ENCODE measurements at places on chromosomes 7 and 10.
A peak's percentile ranks its signal among the peaks of the same experiment; 100 is the strongest.

GRCh38 chr10:128096486-128097199, 29.6 kb downstream of the MKI67 start:
- DNase-seq: no peak

- no peak for DNase-seq
Measured at GRCh38 chr10:11553773-11554381, 57.6 kb downstream of the USP6NL start.

DNA sequence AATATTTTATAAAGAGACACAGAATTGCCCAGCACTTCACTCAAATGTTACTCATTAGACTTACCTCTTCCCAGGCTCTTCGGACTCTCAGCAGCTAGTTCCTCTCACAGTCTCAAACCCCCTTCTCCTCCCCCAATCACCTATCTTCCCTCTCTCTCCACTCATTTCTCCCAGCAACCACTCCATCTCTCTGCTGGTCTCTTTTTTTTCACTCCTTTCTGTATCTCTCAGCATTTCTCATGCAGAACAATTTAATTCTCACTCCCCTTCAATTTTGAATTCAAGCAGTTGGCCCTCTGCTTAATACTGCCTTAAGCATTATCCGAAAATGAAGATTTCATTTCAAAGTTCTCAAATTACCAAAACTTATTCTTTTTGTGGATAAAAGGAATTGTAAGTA, 34.4 kb upstream of the CAV2 start:
- no peak for DNase-seq

- peak; percentile 56 for DNase-seq
Measured at GRCh38 chr10:99534939-99535763, 2.4 kb downstream of the NKX2-3 start.

- no peak for DNase-seq
Measured at GRCh38 chr7:29243910-29244655, 49.5 kb downstream of the CHN2 start.

- DNase-seq: no peak
Measured at GRCh38 chr10:67663449-67664087, 32.4 kb downstream of the CTNNA3 start.

GRCh38 chr10:119248681-119249080, 41.3 kb downstream of the GRK5 start:
- no peak for DNase-seq

- no peak for DNase-seq
Measured at GRCh38 chr7:99409806-99410205, 1.0 kb downstream of the BUD31 start.

DNA sequence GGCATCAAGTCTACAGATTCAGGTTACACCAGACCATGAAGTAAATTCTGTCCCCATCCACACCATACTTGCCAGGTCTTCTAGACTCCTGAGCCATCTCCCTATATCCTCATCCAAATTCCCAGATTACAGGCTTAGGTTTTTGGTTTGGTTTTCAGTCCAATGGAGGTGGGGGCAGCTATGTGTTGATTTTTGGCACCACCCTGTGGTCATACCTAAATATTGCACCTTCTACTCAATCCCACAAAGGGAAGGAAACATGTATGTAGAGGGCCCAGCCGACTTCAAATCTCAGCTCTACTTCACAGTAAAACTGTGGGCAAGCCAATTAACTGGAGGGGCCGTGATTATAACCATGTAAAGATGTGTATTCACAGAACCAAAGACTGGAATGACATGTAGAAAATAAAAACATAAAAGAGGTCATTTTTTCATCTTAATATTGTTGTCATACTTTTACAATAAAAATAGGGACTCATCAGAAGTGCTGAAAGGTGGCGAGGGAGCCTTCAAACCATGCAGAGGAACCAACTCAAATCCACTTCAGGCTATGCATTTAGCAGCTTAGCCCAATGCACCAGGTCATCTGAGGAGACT, 19.8 kb downstream of the ERCC6 start:
- peak; percentile 46 for DNase-seq

DNA sequence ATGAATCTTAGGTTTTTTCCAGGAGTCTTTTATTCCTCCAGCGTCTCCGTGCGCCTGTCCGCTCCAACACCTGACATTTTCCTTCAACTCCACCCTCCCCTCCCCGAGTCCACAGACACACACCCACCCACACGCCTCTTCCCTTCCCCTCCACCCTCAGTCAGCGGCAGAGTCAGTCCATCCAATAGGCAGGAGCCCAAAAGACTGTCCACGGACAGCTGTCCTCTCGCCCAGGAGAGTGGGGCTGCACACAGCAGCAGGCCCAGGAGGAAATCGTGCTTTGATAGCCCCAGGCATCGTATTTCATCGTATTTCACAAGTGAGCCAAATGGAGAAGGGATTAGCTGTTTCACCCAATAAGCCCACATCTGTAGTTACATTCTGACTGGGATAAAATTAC, 285.1 kb downstream of the ZEB1 start:
- DNase-seq: peak; percentile 35

- no peak for DNase-seq
Measured at GRCh38 chr10:99115703-99116102, 119.9 kb downstream of the HPSE2 start.

DNA sequence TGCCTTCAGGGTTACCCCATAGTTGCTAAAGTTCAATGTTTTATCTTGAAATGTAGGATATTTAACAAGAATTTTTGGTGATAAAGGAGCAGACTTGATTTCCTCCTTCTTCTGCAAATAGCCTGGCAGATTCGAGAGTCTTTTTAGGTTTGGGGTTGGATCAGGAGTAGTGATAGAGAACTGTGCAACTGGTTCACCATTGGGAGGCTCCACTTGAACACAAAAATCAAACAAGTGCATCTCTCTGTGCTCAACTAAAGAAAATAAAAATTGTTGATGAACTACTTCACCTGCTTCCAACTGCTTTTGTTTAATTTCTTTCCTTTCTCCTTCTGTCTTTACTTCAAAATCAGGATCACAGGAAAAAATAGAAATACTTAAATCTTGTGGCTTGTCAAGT, 58.5 kb downstream of the MACC1 start:
- DNase-seq: peak; percentile 32

DNA sequence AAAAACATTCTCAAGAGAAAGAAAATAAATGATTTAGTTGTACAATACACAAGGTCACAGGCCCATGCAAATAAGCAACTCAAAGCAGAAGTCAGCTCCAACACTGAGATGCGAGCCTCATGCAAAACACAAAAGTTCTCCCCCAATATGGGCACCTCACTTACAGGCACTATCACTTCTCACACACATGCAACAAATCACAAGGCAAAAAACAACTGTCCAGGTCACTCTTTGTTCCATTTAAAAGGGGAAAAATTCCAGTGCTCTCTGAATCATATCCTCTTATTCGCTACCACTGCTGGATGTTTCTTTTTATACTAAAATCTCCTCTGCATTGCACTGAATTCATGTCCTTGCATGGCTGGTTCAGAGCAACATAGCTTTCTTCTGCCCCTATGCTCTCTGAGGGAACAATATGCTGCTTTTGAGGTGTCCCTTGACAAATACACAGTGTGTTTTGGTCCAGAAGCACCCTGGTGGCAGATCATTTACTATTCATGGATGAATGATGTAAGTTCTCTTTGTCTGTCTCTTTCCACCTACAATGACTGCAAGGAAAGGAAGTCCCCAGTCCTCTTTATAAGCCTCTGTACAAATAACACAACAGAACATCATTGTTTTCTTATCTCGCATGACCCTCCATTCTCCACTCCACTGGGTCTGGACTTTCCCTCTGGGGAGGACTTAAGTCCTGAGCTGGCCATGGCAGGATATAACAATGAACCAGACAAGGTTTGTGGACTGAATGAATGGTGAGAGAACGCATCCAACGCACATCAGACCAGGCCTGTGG, 85.4 kb upstream of the GSDME start:
- no peak for DNase-seq

- no peak for DNase-seq
Measured at GRCh38 chr7:6320791-6321190, 48.4 kb upstream of the CYTH3 start.

DNA sequence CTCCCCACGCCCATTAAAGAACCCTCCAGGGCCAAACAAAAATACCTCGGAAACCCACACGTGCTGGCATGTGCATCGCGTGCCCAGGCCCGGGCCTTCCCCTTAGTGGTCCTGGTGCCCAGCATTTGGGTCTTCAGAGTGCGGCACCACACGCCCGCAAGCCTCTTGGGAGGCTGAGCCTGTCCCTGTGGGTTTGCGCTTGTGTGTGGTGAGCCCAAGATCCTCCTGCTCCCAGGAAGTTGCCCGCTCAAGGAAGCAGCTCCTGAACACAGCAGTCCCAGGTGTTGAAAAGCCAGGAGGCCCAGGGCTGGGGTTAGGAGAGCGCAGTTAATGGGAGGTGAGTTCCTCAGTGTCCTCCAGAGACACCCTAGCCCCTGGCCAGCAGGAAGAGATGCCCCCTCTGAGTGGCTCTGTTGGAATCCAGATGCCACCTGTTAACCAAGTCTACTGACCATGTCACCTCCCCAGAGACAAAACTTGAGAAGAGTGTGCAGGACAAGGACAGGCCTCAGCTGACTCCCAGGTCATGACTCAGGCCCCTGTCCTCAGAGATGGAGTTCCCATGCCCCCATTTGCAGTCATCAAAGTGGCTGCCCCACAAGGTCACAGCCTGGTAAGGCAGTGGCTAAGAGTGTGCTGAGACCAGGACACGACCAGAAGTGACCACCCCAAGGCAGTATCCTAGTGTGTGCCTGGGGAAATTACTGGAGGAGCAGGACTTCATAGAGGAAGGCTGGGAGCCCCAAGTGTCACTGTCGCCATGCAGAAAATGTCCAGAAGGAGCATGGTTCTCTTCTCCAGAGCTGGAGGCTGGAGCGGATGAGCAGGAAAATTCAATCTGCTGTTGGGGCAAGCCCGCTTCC, 5.2 kb downstream of the FZD9 start:
- DNase-seq: no peak
